ENCODE measurements at places on chromosomes 16 and 17.

GRCh38 chr17:77958716-77959125 is 218 bp downstream of the TNRC6C start:
- DNase-seq: no peak

DNA sequence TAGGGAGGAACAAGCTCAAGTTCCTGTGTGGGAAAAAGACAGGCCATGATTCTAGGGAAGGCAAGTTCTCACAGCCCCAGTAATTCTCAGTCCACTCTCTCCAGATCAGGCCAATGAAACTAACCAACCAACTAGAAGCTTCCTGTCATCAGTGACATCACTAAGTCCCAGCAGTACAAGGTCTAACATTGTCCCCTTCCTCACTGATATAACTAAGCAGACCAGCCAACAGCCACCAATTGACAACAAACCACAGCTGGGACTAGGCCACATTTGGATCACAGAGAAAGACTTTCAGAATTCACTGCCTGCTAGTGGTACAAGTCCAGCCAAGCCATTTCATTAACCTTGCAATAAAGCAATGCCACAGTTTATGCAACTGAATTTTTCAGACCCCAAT is 94.0 kb downstream of the CACNG1 start:
- DNase-seq: no peak

- DNase-seq: no peak
Measured at GRCh38 chr17:15233022-15233805, 31.9 kb downstream of the PMP22 start.

- DNase-seq: no peak
Measured at GRCh38 chr17:14214271-14214670, 22.4 kb downstream of the CDRT15 start.

GRCh38 chr16:47983999-47984580 is 171.7 kb downstream of the ABCC12 start:
- DNase-seq: no peak

DNA sequence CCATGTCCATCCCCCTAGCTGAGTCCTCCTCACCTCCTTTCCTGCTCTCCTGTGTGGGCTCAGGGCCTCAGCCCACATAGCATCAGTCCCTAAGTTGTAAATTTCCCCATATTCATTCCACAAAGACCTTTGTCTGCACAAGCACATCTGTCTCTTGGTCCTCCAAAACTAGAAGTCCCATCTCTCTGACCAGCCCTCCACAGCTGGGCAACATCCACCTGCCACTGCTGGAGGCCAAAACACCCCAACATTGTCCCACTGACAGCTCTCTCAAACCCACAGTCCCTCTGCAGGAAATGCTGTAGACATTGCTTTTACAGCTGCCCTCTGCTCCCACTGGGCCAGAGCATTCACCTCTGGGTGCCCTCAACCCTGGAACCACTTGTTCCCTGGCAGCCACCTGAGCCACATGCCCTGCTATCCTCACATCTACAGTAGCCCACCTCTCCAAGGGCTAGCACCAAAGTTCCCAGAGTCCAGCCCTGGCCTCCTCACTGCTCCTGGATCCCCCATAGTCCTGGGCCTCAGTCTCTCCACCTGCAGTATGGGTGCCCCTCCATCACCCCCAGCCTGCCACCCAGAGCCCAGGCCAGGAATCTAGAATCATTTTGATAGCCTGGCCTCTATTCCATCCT is 1722.7 kb downstream of the TP53TG3F start:
- no peak for DNase-seq

GRCh38 chr17:39110435-39111136 is 40.9 kb downstream of the PLXDC1 start:
- peak; percentile 9 for DNase-seq

- no peak for DNase-seq
Measured at GRCh38 chr16:53305743-53306142, 128.5 kb upstream of the RBL2 start.

- DNase-seq: no peak
Measured at GRCh38 chr16:58038219-58038641, 12.7 kb downstream of the MMP15 start.

GRCh38 chr16:70760221-70760620 is 40.7 kb downstream of the VAC14 start:
- no peak for DNase-seq

DNA sequence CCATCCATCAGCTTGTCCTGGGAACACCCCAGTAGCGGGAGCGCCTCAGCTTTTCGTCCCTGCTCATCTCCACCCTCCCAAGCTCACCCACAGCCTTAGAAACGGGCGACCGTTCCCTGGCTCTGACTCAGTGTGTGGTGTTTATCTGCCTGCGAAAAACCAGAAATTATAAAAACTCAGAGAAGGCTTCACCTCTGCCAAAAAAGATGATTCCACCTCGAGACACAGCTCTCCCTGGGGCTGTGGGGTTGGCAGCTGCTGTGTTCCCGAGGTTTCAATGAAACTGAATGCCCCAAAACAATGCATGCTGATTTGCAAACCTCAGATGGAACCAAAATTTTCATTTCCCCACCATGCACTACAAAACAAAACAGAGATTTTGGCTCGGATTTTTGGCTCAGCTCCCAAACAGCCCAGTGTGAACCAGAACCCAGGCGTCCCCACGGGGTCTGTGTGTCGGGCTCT is 62.4 kb upstream of the MED9 start:
- no peak for DNase-seq

DNA sequence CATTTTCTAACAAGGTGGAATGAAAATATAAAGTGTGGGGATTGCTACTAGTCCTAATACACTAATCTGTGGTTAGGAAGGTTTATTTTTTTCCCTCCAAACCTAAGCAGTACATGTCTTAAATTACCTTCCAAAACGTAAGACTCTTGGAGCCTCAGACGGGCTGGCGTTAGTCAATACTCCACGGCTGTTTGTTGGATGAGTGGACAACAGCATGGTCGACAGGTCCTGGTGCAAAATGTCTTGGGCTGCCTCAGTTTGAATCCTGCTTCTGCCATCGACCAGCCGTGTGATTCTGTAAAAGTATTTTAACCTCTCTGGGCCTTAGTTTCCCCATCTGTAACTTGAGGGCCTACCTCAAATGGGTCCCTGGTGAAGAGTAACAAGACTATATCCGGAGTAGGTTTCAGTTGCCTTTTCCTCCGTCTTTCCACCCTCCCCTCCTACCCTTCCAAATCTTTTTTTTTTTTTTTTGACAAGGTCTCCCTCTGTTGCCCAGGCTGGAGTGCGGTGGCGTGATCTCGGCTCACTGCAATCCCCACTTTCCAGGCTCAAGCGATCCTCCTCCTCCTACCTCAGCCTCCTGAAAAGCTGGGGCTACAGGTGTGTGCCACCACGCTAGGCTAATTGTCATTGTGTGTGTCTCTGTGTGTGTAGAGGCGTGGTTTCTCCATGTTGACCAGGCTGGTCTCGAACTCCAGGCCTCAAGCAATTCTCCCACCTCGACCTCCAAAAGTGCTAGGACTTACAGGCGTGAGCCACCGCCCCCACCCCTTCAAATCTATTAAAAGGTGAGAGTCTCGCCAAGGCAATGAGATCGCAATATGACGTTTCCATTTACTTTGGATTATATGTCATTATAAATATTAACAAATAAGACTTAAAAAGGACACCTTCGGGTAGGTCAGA is 5.8 kb downstream of the SCGB1C2 start:
- no peak for DNase-seq

DNA sequence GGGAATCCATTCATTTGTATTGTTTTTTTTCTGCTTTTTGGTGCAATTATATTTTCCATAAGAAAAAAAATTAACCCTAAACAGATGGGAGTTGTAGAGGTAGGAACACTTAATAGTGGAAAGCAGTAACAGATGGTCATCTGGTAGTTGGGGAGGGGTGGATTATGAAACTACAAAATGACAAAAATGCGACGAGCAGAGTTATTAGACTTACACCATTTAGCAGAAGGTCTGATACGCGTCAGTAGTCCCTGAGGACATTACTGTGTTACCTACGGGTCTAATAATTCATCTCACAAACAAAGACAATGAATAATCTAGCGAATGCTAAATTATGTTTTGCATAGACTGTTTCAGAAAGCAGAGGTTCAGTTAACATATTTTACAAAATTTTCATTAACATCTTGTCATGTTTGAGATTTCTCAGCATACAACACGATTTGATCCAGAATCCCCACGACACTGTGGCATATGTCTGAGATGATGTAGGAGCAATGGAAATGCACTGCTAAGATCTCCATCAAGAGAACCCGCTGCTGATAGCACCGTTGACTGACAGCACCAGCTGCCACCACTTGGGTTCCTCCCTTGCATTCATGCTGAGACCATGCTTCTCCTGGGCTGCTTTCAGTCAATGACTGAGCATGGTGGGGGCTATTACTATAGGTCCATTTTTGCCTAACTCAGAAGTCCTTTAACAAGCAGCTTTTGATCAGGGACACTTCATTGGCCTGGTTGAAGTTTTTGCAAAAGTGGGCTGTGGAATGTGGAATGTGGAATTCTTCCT is 182.2 kb upstream of the CPHXL start:
- DNase-seq: no peak

GRCh38 chr16:2333772-2334379 is 6.7 kb downstream of the ABCA3 start:
- DNase-seq: no peak

DNA sequence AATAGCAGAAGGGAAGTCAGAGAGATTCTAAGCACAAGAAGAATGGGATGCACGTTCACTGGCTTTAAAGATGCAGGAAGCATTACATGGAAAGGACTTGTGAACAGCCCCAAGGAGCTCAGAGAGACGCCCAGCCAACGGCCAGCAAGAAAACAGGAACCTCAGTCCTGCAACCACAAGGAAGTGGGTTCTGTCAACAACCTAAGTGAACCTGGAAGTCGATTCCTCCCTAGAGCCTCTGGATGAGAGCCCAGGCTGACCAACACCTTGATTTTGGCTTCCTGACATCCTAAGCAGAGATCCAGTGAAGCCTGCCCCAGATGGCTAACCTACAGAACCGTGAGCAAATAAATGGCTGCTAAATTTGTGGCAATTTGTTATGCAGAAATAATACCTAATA is 24.5 kb downstream of the GPR142 start:
- no peak for DNase-seq

GRCh38 chr17:60231234-60231633 is 81.5 kb downstream of the CA4 start:
- DNase-seq: no peak

DNA sequence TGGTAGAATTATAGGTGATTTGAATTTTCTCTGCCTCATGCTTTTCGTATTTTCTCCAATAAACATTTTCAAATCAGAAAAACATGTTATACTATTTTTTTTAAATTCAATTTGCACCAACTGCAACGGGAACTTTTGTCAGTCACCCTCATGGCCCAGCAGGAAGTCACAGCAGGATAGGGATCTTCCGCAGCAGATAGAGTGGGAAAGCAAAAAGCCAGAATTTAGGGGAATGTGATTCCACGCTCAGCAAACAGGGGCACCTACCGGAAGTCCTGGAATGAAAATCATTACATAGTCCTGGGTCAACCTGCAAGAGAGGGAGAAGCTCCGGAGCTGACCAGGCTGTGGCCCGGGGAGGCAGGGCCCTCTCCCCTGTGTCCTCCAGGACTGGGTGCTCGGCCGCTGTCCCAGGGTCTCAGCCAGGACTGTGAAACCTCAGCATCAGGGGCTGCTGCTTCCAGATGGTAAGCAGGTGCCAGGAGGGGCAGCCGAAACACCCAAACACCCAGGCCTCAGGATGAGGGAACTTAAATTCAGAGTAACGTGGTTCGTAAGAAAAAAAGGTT is 3.9 kb downstream of the SLC47A2 start:
- DNase-seq: no peak

- DNase-seq: peak; percentile 68
Measured at GRCh38 chr16:57507136-57508034, 21.1 kb upstream of the DOK4 start.

GRCh38 chr17:18960803-18961511 is 9.0 kb downstream of the SLC5A10 start:
- peak; percentile 1 for DNase-seq

- DNase-seq: no peak
Measured at GRCh38 chr17:43224146-43224705, 4.2 kb downstream of the CCDC200 start.

- DNase-seq: no peak
Measured at GRCh38 chr16:68425498-68426346, 22.6 kb downstream of the SMPD3 start.

GRCh38 chr16:74249254-74249653 is 47.4 kb upstream of the PSMD7 start:
- DNase-seq: no peak

- no peak for DNase-seq
Measured at GRCh38 chr16:56408379-56409098, 16.8 kb downstream of the AMFR start.

- DNase-seq: no peak
Measured at GRCh38 chr17:62746941-62747340, 61.2 kb downstream of the MARCHF10 start.

GRCh38 chr17:73939806-73940205 is 263.7 kb upstream of the RPL38 start:
- DNase-seq: no peak

GRCh38 chr16:12096157-12096777 is 119.7 kb downstream of the SNX29 start:
- no peak for DNase-seq

DNA sequence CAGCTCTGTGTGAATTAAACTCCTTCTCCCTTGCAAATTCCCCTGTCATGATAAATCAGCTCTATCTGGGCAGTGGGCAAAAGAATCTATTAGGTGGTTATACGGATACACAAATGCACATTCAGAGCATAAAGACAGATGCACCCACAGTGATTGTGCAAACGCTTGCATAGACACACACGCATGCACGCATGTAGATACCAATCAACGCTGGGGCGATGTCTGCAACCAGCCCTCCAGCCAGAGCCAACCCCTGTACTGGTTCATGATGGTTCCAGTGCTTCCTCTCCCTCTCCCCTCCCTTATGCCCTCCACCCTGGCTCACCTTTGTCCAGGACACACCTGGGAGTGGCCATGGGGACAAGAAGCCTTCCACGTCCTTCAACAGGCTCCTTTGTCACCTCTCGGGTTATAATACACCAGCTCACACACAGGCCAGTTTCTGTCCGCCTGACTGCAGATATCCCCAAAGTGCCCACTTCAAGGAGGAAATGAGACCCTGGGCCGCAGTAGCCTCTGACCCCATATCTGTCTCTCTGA is 33.1 kb upstream of the SNN start:
- DNase-seq: no peak

DNA sequence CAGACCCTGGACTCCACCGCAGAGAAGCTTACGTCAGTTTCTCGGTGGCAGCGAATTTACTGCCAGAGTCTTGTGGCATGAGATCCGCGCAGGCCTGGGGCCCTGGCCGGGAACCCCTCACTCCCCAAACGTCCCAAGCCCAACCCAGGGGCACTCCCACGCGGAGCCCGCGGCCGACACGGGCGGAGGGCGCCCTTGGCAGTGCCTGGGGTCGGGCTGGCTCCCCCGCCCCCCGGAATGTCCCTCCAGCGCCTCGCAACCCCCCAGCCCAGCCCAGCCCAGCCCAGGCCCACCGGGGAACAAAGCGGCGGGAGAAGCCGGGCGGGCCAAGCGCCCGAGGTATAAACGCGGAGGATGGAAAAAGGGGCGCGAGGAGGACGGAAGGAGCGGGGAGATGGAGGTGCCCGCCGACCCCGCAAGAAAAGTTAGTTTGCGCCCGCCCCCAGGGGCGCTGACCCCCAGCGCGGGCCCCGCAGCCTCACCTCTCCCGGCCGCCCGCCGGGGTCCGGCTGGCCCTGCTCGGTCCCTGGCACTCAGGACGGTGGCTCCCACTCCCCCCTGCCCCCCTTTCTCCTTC is 330 bp downstream of the CASKIN2 start:
- no peak for DNase-seq
